ENCODE measurements at places on chromosomes 3 and 15.

GRCh38 chr3:188316021-188316722, 162.2 kb downstream of the LPP start:
- no peak for DNase-seq

GRCh38 chr3:178663201-178663934, 127.1 kb downstream of the KCNMB2 start:
- no peak for DNase-seq

GRCh38 chr15:36301947-36302346, 277.5 kb upstream of the CDIN1 start:
- DNase-seq, result no peak

DNA sequence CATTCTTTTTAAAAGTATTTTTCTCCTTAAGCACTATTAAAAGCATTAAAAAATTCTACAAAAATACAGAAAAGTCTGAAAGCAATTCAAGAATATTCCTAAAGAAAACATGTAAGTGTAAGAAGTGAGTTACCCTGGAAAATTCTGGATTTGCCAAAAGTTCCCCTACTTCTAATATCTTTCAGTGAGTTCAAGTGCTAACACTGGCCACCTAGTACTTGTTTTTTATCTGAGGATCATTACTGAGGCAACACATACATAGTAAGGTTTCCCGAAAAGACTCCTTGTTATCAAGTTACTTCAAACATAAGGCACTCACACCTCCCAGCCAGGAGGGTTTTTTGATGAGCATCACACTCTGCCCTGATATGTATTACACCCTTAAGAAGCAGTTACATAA, 158.4 kb downstream of the TIGIT start:
- no peak for DNase-seq

DNA sequence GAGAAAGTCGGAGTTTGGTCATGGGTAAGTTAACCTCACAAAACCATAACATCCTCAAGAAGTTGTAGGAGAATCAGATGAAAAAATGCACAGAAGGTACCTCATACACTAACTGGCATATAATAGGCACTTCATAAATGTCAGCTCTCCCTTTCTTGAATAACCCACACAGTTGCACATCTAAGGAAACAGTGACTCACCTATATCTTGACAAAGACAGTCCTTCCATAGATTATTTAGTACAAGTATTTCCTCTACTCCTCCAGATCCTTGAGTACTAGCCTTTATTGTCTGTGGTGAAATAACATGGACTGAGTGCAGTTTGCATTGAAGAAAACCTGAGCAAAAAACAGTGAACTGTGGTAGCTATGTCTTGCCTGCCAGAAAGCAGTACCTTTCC, 46.6 kb downstream of the MAGI1 start:
- no peak for DNase-seq

DNA sequence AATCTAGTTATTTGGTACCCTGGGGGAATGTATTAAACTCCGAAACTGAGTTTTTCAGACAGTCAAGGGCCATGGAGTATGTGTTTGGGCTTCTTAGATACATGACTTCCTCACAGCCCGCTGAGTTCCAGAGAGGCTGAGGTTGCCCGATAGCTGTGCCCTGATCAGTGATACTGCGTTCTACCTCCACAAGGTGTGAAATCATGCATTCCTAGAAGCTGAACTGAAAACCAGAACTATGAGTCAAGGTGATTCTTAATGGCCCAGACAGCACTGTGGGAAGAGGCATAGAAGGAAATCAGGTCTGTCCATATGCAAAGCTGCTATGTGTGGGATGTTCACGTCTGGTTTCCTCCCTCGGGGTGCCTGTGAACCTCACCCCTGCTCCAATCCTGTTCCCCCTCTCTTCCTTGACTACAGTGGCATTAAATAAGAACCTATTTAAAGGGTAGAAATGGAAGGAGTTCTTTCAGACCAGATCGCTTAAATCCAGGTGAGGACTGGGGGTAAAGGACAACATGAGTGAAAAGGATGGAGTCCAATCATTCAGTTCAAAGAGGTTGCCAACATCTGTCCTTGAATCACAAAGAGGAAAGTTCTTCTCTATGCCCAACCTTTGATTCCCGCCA, 74.3 kb downstream of the MYO1E start:
- no peak for DNase-seq

DNA sequence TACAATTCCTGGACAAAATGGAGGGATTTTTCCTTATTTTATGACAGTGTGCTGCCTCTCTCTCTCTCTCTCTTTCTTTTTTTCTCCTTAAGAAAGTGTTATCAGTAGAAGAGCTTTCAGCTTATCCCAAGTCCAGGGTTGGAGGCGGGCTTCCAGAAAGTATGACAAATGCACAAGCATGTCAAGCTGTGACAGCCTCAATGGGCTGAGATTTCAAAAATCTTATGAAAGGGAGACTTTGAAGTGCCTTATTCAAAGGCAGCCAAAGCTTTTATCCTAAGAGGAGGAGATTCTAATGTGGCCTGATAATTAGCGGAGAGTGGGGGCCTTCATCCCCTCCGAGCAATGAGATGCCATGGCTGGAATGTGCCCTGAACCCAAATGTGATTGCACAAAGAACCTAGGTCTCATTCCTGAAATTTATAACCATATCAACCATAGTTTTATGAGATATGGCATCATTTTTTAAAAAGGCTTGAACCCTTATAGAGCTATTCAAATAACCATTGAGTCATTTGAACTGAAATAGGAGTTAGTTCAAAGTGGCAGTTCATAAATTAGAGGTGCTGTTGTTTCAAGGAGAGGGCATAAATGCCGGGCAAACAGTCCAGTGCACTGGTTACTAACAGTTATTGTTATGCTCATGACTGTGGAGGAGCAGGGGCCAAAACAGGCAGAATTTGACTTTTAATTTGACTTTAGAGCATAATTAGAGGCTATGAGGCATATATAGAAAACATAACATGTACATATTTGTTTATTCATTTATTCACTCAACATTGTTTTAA, 261.6 kb upstream of the THRB start:
- DNase-seq, result no peak

DNA sequence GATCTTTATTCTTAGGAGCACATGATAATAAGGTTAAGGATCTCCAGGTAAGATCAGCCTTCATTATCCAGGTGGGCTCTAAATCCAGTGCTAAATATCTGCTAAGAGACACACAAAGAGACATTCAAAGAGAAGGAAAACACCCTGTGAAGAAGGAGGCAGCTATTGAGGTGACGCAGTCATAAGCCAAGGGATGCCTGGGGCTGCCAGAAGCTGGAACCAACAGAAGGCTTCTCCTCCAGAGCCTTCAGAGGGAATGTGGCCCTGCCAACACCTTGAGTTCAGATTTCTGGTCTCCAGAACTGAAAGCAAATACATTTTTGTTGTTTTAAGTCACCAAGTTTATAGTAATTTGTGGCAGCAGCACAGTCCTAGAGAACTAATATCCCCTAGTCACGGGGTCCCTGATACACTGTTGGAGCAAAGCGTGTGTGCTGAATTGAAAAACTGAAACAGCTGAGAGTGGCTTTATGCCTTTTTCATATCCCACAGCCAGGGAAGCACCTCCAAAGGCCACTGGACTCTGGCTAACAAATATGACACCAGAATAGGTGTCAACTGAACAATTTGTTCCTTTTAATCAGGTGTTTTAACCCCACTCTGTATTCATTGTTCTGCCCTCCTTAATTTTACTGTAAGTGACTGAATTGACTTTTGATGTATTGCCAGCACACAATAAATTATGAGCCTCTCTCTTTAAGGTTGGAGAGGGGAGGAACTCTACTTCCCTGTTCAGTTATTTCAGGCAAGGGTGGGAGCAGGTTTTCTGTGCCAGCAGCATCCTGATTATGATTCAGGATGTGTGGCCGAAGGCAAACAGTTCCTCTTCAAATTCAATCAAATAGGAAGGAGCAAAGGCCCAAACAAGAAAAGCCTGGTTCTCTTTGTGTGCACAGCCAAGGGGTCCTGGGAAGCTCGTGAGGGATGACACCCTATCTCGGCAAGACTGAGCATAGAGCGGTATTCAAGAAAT, 151.8 kb upstream of the HES1 start:
- no peak for DNase-seq

DNA sequence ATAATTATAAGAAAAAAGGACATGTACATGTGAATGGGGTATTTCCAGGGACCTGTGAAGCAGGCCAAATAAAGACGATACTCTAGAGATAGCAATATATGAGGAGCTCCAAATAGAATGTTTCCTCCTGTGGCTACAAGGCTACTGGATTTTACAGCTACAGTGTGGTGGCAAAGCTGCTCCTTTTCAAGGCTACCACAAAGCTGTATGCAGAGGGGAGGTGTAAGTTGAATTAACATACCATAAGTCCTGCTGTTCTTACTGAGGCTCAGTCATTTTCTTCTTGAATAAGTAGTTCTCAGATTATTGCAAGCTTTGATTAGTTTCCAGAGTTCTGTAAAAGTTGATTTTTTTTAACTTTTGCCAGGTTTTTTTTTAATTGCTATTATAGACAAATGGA, 1184.6 kb upstream of the EPHA6 start:
- DNase-seq, result no peak

DNA sequence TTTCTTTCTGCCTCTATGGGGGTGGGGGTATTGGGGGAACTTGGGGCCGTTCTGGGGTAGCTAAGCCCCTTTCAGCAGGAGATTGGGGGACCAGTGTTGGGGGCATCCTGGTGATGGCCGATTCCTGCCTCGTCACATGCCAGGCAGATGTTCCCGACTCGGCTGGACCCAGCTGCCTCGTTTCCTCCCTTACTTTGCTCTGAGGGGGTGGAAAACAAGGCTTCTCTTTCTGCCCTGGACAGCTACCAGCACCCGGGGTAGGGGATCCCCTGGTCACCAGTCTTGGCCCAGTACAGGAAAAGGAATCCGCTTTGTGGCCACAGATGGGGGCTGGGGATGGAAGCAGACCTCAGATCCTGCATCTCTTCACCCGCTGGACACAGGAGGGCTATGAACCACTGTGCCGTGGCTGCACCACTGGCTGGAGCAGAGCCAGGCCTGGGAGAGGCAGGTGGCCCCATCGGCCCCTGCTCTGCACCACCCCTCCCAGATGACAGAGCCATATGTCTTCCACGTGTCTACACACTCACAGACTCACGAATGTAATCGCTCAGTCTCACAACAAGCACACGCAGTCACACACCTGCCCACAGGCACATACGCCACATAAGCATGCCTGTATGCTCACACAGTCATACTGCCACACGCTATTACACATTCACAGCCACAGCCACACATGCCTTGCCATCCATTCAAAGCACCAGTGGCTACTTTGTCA, 12.4 kb downstream of the SNX33 start:
- no peak for DNase-seq

DNA sequence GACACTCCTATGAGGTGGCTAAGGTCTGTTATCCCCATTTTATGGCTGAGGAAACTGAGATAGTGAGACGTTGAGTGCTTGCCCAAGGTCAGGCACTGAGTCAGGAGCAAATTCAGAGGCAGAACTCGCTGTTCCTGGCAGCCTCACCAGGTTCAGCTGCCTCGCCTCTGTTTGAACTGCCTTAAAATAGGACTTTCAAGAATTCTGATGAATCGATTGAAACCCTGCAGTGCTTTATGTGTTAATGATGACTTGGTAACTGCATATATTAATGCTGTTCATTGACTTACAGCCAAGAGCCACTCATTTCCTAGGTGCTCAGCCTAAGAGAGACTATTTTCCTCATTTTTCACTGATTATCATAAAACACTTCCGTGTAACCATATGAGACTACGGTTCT, 79.5 kb upstream of the BHLHE40 start:
- no peak for DNase-seq

- no peak for DNase-seq
Measured at GRCh38 chr3:185934174-185934557, 3.6 kb downstream of the TRA2B start.

- DNase-seq, result no peak
Measured at GRCh38 chr3:176968631-176969030, 228.7 kb downstream of the TBL1XR1 start.

DNA sequence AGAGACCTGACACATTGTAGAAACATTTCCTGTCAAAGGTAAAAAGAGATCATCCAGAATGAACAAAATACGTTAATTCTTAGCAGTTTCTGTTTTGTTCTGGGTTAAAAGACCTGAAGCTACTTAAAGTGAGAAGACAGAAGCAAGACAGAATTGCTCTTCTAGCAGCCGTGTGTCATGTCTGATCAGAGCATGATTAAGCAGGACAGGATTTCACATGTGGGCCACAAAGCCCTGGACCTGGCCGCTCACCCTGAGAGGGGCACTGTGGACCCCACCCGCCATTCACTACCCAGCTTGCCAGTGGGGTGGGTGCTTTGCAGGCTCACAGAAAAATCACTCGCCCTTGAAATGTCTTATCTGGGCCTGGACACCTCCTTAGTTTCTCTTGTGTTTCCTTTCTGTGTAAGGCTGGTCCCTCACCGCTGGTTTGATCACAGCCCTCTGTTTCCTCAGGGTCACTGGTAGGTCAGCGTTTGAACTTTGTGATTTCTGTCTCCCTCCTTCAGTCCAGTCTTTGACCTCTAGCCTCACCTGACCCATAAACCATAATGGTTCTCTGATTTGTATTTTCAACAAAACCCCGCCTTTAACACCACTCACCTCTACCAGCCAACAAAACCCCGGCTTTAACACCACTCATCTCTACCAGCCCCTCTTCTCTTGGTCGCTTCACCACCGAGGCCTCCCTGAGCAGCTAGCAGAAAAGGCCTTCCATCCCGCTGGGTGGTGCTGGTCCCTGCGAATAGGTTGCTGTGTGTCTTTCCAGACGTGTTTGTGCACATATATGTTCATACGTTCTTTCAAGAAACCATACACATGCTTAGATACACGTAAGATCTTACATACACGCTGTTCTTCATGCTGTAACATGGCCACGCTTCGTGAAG, 185.0 kb downstream of the OR4M2 start:
- no peak for DNase-seq

DNA sequence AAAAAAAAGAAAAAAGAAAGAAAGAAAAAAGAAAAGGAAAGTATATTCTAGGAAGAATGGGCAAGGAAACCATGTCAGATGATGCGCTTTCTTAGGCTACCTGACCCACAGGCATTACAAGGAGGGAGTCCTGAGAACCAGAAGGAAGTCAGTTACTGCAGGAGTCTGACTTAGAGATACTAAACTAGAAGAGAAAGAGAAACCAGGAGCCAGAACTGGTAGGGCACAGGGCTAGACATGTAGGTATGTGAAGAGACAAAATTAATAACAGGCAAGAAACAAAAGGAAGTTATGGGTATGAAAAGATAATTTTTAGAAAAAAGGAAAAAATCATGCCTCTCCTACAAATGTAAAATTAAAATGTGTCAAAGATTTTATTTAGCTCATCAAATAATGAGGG, 63.3 kb upstream of the LRRN1 start:
- DNase-seq, result no peak

DNA sequence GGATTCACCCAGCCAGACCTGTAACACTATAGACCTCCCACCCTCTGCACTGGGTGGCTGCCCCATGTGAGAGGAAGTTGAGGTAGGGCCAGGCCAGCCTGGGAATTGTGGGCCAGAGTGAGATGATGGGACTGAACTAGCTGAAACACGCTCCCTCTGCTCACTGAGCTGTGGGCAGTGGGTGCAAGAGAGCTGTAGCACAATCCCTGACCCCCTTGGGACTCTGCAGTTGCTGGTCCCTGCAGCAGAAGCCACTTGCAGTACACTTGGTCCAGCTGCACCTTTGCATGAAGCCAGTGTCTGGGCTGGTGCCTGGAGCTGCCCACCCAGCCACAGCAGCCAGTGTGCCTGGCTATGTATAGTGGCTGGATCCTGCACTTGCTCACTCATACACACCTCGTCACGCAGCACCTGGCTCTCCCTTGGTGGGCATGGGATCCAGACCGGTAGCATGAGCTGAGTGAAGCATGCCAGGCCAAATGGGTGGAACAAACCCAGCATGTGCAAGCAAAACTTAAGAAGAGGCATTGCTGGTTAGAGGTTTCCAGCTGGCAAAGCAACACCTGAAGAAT, 805.7 kb upstream of the GBE1 start:
- no peak for DNase-seq

All from stimulated activated CD8-positive, alpha-beta memory T cell treated with anti-CD3 and anti-CD28 coated beads, Interleukin-4, amount 100 ng/mL, for 4 hours (primary cell).